ENCODE measurements at places on chromosomes 11 and 22. TPM values are rescaled to one million over a fixed set of nuclear protein-coding genes. Genes with fewer than 3 reads are reported as not detected.

KDM4D gene
- 0.91 TPM for total RNA-seq

IL18 gene
- total RNA-seq = 1.7 TPM

VPREB1 gene
- not detected for total RNA-seq

HBB gene
- not detected for total RNA-seq

OR52N4 gene
- not detected for total RNA-seq

GPHA2 gene
- not detected for total RNA-seq

MRGPRX3 gene
- total RNA-seq = 5.8 TPM

SLC17A6 gene
- total RNA-seq = not detected

F2 gene
- not detected for total RNA-seq

GAB4 gene
- total RNA-seq = not detected

- peak; percentile 22 for DNase-seq
These were observed 77.9 kb downstream of the BTBD10 start for GRCh38 chr11:13384908-13385640.

- DNase-seq = peak; percentile 98
These were observed 37.4 kb downstream of the CTNND1 start for GRCh38 chr11:57798905-57799559.

GRCh38 chr11:93849751-93850593 is 446 bp downstream of the VSTM5 start:
- DNase-seq = peak; percentile 1

DNA sequence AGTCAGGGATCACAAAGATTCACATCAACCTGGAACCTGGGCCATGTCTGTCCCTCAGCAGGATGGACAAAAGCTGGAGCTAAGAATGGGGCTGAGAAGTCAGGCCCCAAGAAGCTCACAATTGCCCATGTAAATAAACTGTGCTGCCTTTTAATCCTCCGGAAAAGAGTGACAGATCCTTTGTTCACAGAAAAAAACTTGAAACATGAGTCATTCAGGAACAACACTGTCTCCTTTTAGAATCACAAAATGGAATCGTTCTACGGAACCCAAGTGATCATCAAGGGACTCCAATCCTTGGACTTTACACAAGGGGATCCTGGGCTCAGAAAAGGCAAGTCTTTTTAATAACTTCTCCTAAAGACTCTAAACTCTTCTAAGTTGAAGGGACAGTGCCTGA is 36.1 kb downstream of the RELT start:
- no peak for DNase-seq

- no peak for DNase-seq
These were observed 6.2 kb upstream of the APOL1 start for GRCh38 chr22:36246718-36247117.

GRCh38 chr11:34299284-34299972 is 58.4 kb downstream of the ABTB2 start:
- DNase-seq = no peak

- DNase-seq = no peak
These were observed 1336.4 kb downstream of the TBC1D22A start for GRCh38 chr22:48098921-48099245.

- peak; percentile 24 for DNase-seq
These were observed 39.9 kb downstream of the CWC15 start for GRCh38 chr11:94933223-94934130.

GRCh38 chr11:10267821-10268220 is 26.2 kb downstream of the SBF2 start:
- no peak for DNase-seq

GRCh38 chr11:108025387-108026080 is 16.8 kb downstream of the CUL5 start:
- DNase-seq = no peak

DNA sequence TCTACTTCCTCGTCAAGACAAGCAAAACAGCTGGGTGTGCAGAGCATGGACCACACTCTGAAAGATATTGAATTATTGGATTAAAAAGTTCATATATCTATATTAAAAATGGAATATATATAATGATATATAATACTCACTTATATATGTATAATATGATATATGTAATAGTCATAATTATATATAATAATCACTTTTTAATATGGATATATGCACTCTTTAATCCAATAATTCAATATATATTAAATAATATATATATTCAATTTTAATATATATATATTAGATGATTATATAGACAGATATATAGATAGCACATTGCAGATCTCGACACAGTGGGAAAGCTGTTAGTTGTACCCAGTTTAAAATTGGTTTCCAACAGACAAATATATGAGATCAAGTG is 182.1 kb upstream of the CARD18 start:
- no peak for DNase-seq

DNA sequence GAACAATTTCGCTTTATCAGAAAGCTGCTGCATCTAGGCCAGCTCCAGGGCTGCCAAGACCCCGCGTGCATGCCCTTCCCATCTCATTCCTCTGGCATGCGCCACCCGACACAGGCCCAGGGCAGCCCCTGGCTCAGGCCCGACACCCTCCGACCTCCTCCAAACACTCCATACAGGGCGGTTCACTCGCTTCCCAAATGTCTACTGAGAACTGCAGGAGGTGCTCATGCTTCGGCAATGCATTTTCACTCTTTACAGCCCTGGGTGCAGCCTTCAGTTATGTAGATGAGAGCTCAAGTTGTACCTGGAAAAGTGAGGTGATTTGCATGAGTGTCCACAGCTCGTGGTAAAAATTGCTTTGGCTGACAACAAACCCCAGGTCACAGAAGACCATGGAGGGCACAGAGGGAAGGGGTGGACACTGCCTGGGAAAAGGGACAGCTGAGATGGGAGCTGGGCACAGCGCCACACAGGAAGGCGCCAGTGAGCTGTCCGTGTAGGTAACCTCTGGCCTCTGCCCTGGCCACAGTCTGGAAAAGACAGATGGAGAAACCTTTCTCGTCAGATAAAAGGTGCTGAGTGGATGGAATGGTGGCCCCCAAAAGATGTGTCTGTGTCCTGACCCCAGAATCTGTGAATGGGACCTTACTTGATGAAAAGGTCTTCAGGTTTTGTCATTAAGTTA is 1351.9 kb downstream of the BRD1 start:
- DNase-seq = no peak

- DNase-seq = no peak
These were observed 6.0 kb upstream of the RAB3IL1 start for GRCh38 chr11:61923166-61924063.

DNA sequence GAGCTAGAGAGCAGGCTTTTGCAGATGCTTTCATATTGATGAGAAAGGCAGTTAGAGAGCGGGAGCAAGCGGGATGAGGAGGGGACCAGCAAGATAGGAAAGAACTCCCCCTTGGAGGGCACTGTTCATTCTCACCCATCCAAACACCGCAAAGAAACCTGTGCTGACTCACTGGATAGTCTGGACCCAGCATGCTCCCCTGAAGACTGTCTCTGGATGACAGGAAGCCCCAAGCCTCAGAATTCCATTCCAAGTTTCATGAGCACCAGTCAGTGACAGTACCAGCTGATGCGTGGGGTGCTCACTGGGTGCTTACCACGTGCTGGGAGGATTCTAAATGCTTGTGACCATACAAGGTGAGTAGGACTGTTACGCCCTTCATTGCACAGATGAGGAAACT is 34.2 kb downstream of the MICAL3 start:
- no peak for DNase-seq

DNA sequence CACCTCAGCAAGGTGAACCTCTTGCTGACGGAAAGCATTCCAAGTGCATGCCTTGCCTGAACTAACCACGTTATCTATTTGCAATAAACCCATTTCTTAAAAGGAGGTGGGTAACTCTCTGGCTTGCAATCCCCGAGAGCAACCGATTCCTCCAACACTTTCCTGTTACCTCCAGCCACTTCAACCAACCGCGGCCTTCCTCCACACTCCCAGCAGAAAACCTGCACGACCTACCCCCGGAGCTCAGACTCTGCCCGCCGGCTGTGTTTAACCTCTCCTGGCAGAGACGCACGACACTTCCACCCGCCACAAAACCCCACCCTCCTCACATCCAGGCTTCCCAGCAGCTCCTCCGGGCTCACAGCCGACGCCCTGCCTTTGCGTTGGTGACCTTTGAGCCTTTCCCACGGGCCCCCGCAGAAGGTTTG is 708 bp downstream of the SCO2 start:
- DNase-seq = no peak

- DNase-seq = peak; percentile 68
These were observed 9.2 kb upstream of the FAM83F start for GRCh38 chr22:39985383-39986035.

DNA sequence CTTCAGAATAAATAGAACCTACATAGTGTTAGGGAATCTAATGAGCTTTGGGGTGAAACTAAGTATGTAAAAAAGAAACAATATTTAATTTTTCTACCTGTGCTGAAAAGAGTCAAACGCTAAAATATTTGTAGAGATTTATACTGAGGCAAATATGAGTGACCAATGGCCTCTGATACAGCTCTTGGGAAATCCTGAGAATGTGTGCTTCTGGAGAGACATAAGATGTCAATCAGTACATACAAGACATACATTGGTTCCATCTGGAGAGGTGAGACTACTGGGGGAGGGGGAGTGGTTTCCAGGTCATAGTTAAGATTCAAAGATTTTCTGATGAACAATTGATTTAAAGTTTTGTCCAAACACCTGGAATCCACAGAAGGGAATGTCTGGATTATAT is 970 bp downstream of the ASRGL1 start:
- DNase-seq = no peak

DNA sequence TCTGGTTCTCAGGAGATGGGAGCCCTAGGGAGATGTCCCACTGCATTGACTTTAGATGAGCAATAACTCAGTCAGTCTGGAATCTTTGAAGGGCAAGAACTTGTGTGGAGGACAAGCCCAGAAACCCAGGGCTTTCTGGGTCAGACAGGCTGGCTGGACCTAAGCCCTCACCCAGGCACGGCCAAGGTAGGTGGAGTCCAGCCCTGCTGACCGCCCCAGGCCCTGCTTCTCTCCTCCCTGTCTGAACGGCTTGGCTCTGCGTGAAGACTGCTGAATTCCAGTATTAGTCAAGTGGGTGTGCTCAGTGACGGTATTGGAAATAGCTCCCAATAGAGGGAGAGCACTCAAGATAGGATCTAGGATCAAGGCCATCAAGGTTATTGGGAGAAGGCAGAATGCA is 6.1 kb downstream of the CXCR5 start:
- peak; percentile 37 for DNase-seq

GRCh38 chr22:24207264-24208011 is 26.2 kb downstream of the SUSD2 start:
- DNase-seq = no peak

DNA sequence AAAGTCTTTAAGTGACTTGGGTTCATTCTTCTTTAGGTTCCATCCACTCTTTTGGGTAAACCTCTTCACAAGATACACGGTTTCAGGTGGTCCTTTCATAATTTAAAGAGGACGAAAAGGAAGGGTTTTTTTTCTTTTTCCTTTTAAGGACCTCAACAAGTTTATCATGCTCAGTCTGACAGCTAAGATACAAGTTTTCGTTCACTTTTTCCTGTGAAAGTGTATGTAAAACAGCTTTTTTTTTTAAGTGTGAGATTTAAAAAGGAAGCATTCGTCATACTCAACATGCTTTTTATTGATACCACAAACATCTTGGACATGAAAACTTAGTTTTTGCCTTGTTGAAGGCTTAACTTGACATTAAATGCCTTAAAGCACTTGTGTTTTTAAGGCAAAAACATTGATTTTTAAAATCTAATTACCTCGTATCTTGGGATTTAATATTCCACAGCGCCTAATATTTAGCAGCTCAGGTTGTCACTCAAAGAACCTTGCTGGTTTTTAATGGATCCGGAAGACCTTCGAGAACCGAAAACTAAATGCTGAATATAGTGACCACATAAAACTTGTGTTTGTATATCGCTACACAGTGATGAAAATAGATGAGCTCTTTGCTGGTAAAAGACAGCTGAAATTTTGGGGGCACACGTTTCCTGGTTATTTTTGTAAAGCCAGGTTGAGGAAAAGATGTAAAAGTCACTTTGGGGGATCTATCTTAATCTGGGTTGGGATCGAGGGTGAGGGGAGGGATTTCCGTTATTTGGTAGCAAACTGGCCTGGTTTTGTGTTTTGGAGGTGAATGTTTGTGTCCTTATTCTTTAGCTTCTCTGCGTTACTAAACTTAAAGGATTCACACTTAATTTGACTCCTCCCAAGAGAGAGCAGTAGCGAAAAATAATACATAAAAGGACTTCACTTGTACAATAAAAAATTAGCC is 2.3 kb downstream of the PCF11 start:
- DNase-seq = no peak

Measured in mammary epithelial cell (primary cell).